ENCODE measurements at places on chromosomes 4 and X. TPM values are rescaled to one million over a fixed set of nuclear protein-coding genes. Genes with fewer than 3 reads are reported as not detected.

GRCh38 chr4:48047896-48048295 is 31.3 kb downstream of the NIPAL1 start:
- no peak for DNase-seq

DNA sequence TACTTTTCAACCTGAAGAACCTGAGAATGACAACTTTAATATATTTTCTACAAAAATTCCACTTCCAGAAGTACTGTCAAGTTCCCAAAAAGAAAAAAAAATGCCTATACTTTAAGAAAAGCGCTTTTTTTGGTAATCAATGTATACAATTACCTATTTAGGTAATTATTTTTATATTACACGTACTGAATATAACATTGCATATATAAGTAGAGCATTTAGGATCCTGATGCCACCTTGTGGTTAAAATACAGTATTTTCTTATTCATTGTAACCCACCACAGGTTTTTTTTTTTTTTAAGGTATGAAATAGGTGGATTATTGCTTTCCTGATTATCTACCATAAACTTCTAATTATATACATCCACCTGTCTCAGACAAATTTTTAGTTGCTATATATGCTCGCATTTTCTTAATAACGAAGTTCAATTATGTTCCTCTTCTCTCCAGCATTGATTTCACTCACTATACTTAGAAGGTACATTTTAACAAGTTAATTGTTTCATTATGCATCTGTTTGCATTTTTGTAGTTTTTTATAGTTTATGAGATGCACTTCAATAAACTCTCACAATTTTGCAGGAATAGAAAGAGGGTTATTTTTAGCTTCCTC is 5.2 kb downstream of the MAP9 start:
- no peak for DNase-seq

DNA sequence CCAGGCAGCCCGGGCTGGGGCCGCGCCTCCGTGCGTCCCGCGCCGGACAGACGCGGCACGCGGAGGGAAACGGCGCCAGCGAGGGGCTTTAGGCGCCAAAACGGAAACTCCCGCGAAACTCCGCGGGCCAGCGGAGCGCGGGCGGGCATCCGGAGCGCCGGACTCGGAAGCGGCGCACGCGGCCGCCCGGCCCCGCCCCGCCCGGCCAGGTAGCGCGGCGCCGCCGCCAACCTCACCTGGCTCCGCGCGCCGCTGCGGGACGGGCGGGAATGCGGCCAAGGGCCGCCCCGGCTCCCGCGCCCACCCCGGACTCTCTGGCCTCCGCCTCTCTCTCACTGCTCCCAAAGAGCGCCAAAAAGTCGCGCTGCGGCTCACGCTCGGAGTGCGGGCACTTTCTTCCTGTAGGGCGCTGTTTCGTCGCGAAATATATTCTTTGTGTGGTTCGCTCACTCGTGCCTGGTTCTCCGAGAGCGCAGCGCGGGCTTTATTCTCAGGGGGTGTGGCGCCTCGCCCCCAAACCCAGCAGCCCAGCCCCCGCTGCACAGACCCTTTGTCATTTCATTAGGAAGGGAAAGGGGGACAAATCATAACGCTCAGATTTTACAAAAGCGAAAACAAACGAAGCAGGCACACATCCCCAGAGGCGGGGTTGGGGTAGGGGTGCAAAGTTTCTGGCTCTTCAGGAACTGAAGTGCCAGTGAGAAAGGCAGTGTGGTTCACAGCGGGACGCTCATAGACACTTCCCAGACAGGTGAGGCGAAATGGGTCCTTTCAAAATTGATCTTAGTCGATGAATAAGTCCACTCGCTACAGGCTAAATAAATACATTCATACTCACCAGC is 961 bp upstream of the MBNL3 start:
- DNase-seq, result no peak

- peak; percentile 66 for DNase-seq
These were observed 13.7 kb upstream of the PIGA start for GRCh38 chrX:15349046-15349445.

- DNase-seq, result no peak
These were observed 114.3 kb downstream of the GABRB1 start for GRCh38 chr4:47145630-47146029.

DNA sequence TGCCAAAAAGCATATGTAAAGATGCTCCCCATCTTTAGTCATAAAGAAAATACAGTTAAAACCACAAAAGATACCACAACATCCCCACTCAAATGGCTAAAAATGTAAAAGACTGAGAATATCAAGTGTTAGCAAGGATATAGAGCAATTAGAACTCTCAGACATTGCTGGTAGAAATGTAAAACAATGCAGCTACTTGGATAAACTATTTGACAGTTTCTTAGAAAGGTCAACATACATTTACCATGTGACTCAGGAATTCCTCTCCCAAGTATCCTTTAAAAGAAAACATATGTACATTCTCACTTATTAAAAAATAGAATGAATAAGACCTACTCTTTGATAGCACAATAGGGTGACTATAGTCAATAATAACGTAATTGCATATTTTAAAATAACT is 173.7 kb downstream of the HNRNPD start:
- DNase-seq, result no peak

- no peak for DNase-seq
These were observed 4.7 kb downstream of the OCRL start for GRCh38 chrX:129544780-129545179.

Gene NAA15
- 31.4 TPM for total RNA-seq

DNA sequence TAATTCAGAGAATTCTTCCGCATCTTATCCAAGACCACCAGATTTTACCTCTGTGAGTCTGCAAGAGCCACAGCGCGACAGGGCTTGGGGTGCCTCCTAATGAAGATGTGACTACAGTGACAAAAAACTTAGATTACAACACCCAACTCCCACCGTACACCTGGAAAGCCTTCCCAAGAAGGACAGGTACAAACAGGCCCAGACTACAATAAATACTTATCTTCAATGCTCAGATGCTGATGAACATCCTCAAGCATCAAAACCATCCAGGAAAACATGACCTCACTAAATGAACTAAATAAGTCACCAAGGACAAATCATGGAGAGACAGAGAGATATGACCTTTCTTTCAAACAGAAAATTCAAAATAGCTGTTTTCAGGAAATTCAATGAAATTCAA is 20.8 kb upstream of the ABCG2 start:
- no peak for DNase-seq

Gene PDE5A
- 5.2 TPM for total RNA-seq

GRCh38 chr4:24840826-24841543 is 45.6 kb downstream of the SOD3 start:
- no peak for DNase-seq

DNA sequence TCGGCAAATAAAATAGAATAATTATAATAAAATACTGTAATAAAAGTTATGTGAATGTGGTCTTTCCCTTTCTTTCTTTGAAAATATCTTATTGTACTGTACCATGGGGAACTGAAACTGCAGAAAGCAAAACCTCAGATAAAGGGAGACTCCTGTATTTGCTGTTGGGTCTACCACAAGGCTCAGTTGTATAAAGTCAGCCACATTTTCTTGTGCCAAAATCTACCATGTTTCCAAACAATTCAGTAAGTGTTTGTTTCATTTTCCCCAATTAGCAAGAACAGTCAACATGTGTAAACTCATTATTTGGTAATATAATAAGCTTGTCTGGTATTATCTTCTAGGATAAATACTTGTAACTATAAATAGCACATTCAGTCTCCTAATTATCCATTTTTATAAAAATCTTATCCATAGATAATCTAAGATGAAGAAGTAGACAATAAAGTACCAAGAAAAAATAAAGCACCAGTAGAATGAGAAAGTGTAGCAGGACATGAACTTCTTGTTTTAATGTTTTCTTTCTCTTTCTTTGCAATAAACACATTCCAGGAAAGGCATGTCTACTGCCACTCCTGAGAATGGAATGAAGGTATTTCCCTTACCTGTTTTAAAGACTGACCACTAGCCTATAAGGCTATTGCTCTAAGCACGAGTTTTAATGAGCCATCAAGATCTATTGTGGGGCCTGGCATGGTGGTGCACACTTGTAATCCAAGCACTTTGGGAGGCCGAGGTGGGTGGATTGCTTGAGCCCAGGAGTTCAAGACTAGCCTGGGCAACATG is 15.0 kb upstream of the OTUD4 start:
- DNase-seq, result no peak

DNA sequence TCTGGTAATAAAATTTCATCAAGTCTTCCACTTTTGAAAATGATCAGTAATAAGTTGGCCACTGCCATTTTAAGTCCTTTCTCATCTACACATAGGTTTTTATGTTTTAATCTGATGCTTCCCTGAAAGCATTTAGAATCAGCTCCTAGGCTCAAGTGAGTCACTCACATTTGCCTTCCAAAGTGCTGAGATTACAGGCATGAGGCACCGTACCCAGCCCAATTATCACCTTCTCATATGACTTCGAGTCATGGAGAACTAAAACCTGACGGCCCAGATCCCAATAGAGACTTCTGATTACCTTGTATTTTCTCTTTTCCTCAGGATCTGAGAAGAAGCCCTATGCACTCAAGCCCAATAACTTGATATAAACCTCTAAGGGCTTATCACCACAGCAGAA is 140.8 kb downstream of the OPHN1 start:
- no peak for DNase-seq

- no peak for DNase-seq
These were observed 1.5 kb upstream of the UGT2A3 start for GRCh38 chr4:68953056-68953596.

- DNase-seq, result no peak
These were observed 109.4 kb upstream of the C1GALT1C1 start for GRCh38 chrX:120739300-120739699.

DNA sequence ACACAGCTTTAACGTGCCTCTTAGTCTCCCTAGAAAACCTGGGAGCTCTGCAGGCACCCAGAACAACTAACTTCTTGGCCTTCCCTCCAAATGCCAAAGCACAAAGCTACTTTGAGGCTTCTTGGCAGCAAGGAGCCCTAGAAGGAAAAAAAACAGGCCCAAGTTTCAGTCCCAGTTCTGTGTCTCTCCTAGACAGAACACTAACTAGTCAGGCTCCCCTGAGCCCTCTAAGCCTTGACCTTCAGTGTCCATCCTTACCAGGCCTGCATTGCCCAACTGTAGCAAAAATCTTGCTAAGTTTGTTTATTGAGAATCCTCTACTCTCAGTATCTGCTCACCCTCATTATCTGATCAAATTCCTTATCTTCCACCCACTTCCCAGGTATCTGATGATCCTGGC is 79.2 kb downstream of the PAPSS1 start:
- DNase-seq, result no peak

DNA sequence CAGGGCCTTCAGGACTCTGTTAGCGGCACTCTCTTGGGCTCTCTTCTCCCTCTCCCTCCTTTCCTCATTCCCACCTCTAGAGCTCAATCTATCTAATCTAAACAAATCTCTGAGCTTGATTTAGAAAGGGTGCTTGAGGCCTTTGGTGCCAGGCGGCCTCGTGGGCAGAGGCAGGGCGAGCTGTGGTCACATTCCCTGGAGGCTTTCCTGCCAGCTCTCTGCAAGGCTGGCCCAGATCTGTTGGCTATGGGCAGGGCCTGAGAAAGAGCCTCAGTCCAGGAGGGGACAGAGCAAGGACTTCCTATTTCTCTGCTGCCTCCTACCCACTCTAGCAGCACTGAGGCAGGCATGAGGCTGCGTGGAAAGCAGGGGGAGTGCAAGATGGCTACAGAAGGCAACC is 38.6 kb downstream of the PJA1 start:
- no peak for DNase-seq

DNA sequence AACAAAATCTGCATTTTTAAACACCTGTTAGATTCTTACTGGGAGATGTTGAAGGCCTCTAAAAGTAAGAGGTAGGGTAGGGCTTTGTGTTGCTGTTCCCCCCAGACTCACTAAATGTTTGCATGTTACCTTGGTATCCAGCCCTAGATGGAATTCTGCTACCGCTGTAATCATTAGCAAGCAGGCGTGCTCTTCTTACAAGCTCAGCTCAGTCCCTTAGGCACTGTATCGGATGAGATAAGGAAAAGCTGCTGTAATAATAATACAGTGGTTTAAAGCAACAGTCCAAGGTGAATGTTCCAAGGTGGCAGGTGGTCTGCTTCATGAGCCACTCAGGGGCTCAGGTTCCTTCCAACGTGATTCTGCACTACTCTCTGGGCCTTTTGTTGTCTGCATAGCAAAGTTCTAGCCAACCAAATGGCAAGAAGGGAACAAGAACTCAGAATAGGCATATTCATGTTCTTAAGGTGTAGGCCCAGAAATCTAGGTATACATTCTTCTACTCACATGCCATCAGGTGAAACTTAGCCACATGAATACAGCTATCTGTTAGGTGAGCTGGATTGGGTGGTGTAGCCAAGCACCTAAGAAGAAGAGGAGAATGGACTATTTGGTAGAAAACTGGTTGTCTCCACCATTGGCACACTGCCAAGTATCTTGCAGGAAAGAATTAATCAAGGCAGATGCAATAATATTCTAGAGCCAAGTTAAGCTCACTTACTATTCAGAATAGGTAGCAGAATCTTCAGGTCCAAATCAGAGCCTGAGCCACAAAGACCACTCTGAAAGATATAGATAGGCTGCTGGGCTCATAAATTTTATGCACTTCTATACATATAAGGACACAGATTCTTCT is 46.0 kb downstream of the COQ2 start:
- DNase-seq, result no peak

GRCh38 chr4:106369456-106370060 is 980 bp upstream of the GIMD1 start:
- DNase-seq, result peak; percentile 41

DNA sequence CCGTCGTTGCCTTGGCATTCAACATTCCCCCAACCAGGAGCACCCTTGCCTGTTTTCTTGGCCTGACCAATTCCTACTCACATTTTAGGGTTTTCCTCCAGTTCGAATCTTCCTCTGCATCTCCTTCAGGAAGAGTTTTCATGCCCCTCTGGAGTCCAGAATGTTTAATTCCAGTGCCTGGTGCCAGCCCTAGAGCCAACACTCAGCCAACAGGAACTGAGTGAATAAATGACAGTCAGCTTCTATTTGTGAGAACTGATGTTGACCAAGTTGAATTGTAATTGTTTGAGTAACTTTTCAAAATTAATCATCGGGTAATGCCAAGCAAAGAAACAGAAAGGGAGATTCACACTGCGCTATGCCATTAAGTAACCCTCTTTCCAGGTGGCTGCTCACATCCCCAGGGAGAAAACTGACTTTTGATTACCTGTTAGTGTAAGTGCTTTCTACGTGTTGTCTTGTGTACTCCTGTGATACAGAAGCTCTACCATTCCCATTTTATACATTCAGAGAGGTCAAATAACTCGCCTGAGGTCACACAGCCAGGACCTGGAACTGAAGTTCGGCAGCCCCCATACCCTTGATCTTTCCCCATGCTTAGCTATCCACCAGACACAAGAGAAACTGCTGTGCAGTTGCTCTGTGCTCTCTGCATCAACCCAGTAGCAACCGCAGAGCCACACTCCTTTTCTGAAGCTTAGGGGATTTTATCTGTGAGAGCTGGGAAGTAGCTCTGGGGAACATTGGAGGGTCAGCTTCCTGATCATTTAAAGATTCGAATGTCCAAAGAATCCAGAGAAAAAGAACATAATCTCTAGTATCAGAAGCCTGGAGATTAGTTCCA is 19.0 kb upstream of the SLC2A9 start:
- DNase-seq, result no peak

GRCh38 chr4:146650034-146650433 is 11.3 kb downstream of the POU4F2 start:
- no peak for DNase-seq

Gene COL4A5
- total RNA-seq, result 7.4 TPM

All from thymus (tissue), 14 donors.